Posterior cingulate gyrus (tissue), 11 donors: ENCODE measurements at places on chromosomes 12 and 14.

DNA sequence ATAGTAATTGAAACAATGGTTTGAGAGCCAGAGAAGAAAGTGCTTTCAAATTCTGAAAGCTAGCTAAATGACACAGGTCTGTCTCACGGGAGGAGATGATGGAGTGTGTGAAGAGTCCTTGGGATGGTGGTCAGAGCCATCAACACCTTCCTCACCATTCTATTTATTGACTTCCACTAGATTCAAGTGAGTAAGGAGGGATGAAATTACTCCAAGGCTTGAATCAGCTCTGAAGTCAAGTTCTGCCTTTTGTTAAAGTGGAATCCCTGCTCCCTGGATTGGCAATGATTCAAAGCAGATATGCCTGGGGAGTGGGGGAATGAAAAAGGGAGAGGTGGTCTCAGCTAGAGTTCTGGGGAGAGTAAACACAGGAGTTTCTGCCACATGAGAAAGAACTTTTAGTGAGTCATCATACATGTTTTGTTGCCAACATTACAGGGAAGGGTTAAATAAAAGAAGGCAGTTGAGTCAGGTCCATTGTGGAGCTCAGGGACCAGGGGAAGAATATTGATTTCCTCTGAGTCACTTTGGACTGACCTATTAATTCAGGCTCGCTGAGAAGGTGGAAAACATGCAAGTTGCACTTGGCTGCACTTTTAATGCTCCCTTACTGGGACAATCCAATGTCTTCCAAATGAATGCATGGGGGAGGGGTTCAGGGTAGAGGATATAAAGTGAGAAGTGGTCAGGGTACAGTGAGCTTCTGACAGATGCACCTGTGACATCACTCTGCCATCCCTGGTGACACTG is 142.7 kb downstream of the TBX5 start:
- DNase-seq, result no peak

GRCh38 chr12:53579545-53579955 is 46.6 kb downstream of the ATF7 start:
- no peak for DNase-seq

DNA sequence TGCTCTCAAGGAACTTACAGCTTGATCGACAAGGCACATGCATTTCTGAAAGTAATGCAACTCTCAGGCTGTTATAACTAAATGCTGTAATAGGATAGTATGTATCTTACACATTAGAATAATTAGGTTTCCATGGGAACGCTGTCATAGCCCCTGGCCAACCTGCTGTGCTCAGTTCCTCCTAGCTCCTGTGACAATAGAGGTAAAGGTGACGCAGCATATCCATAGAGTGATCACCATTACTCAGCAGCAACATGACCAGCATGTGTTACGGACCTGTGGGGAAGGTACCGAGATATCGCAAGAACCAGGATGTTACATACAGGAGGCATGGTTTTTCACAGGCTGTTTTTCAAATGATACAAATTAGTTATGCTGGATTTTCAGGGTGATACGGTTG is 150.7 kb downstream of the CAND1 start:
- DNase-seq, result no peak

DNA sequence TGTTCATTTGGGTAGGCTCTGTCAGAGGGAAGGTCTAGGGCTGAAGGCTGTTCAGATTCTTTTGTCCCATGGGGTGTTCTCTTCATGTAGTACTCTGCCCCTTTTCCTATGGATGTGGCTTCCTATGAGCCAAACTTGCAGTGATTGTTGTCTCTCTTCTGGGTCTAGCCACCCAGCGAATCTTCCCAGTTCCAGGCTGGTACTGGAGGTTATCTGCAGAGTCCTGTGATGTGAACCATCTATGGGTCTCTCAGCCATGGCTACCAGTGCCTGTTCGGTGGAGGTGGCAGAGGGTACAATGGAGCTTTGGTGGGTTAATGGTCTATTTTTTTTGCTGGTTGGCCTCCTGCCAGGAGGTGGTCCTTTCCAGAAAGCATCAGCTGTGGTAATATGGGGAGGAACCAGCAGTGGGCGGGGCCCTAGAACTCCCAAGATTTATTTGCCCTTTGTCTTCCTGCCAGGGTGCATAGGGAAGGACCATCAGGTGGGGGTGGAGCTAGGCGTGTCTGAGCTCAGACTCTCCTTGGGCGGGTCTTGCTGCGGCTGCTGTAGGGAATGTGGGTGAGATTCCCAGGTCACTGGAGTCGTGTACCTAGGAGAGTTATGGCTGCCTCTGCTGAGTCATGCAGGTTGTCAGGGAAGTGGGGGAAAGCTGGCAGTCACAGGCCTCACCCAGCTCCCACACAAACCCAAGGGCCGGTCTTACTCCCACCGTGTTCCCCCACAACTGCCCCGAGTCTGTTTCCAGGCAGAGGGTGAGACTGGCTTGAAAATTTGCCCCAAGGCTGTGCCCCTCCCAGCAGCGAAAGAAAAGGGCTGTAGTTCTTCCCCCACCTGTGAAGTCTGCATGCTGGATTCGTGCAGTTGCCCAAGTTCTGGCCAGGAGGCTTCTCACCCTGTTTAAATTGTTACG is 17.5 kb downstream of the MTRFR start:
- DNase-seq, result no peak

DNA sequence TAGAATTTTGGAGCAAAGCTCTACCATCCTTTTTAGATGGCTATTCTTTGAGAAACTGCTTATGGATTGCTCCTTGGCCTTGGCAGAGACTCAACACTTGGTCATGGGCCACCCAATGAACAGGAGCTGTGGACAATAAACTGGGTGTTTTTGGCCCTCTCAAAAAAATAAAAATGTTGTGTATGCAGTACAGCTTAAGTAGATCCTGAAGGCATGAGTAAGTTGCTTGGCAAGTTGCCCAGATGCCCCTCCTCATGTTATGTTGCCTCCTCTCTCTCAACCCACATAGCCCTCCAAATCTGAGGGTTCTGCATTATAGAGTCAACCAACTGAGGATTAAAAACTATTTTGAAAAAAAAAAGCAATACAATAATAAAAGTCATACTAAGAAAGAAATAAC is 124.9 kb downstream of the ATP23 start:
- DNase-seq, result no peak

DNA sequence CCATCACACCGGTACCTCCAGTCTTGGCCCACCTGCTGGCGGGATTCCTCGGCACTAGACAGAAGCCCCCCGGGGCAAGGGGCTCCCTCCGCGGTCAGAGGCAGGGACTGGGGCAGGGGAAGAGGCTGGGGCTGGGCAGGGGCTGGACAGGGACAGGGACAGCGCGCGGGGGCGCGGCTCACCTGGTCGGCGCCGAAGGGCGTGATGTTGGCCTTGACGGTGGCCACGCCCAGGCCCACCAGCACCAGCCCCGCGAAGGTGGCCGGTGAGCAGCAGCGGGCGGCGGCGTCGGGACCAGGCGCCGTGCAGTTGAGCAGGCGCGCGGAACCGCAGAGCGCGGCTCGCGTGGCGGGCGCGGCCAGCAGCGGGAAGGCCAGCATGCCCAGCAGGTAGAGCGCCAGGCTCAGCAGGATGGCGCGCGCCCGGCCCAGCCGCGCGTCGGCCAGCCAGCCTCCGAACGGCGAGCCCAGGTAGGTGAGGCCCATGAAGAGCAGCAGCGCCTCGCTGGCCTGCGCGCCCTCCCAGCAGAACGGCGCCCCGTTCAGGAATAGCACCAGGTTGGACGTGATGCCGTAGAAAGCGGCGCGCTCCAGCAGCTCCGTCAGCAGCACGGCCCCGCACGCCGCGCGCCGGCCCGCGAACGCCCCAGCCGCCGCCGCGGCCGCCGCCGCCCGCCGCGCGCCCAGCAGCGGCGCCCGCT is 392 bp downstream of the SLC15A4 start:
- no peak for DNase-seq

- DNase-seq, result peak; percentile 61
These were observed at the start of gene ERO1A for GRCh38 chr14:52695481-52696091. TSS of gene ERO1A (minus strand) at chr14:52695558. CDS start at chr14:52695481, 77 bp downstream.

DNA sequence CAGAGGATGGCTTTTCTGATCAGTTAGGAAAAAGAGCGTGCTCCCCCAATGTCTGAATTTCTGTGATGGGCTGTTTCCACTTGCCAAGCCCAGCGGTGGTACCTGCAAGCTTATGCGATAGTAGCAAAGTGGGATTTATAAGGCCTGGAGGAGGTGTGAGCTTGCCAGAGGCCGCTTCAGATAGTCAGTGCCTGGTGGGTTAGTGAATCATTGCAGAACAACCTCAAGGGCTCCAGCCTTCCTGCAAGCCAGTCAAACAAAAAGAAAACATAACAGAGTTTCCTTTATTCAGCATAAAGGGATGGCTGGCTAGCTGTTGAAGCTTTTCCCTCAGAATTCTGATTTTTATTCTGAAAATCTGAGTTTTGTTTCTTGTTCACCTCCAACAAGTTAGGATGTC is 7.6 kb upstream of the BMP4 start:
- no peak for DNase-seq

DNA sequence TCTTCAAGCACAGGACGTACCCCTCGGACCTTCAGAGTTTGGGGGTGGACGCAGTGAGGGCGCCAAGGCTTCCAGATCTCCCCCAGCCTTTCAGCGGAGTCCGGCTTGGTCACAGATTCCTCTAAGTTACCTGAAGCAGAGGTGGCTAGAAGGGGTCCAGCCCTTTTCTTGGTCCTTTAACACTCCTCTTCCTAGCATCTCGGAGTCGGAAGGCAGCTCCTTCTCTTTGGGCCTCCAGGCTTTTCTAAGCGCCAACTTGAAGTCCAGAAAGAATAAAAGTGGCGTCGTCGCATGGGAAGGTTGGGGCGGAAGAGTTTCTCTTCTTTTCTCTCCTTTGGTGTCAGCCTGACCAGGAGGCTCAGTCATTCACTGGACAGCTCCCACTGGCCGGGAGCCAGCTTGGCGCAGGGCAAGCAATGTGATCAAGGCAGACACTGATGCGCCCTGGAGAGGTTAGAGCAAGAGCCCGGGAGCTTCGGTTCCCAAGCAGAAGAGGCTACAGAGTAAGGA is 9.6 kb downstream of the OR6S1 start:
- DNase-seq, result no peak

GRCh38 chr12:65189028-65189718 is 19.8 kb downstream of the LEMD3 start:
- DNase-seq, result no peak

- no peak for DNase-seq
These were observed 170.9 kb downstream of the GRIP1 start for GRCh38 chr12:66508025-66508424.

DNA sequence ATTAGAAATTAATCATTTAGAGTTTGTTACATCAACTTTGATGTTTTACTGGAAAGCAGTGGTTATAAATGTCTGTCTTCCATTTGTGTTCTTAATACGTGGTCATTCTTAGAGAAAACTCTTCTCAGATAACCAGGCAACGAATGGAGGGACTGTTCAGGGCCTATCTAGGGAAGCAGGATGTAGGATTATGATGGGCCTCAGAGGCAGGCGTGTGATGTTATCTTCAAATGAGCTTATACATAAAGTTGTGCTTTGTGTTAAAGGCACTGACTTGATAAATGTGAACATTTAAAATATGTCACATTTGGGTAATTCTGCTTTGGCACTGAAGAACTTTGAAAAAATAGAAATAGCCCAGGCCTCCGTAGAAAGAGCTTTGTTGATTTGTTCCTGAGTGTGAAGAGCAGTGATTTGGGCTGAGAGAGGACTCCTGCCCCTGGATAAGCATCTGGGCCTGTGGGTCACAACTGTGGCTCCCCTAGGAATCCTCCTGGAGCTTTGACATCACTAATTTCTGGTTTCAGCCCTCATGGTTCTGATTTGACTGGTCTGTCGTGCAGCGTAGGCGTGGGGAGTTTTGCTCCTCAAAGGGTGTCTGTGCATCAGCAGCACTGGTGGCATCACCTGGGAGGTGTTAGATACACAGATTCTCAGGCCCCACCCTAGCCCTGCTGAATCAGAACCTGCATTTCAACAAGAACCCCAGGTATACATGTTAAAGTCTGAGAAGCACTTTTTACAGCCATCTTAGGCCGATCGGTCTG is 55.4 kb downstream of the SAMD4A start:
- no peak for DNase-seq

DNA sequence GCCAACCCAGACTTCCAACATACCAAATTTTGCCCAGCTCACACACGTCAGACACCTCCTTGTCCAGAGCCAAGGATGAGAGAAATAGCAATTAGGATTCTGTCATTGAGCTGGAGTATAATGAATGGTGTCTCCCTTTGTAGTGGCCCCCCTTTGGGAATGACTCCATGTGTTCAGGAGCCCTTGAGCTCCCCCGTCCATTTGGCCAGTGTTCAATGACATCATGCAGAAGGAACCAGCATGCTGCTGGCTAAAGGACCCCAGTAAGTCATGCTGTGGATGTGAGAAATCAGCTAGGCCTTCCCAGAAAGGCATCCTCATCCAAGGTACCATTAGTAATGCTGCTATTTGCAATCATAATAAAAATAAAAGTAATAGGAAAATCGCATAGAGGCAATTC is 158.8 kb upstream of the SRRM4 start:
- DNase-seq, result no peak

DNA sequence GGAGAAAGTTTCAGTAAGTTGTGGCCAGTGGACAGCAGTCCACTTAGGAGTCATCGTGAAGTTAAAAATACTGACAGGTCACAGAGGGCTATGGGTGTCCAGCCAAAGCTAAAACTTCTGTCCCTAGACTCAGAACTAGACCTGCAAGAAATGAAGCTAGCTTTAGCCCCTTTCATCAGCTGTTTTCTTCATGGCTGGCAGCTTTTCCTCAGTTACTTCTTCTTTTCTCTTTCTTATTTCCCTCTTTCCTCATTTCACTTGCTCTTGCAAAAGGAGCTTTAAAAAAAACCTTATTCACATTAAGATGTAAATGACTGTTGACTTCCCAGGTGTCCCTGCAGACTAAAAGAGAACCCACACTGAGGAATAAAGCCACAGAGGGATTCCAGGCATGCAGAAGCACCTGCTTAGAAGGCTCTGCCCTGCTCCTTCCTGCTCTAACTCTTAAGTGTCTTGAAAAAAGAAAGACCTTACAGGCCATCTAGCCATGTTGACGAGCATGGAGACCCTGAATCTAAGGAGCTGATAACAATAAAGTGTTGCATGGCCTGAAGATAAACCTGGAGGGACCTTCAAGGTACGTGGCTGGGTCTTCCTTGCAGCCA is 69.7 kb upstream of the CCND2 start:
- no peak for DNase-seq

GRCh38 chr12:8572507-8572906 is 31.8 kb upstream of the CLEC4E start:
- no peak for DNase-seq

GRCh38 chr12:31527083-31527482 is 63.9 kb downstream of the DENND5B start:
- DNase-seq, result no peak

DNA sequence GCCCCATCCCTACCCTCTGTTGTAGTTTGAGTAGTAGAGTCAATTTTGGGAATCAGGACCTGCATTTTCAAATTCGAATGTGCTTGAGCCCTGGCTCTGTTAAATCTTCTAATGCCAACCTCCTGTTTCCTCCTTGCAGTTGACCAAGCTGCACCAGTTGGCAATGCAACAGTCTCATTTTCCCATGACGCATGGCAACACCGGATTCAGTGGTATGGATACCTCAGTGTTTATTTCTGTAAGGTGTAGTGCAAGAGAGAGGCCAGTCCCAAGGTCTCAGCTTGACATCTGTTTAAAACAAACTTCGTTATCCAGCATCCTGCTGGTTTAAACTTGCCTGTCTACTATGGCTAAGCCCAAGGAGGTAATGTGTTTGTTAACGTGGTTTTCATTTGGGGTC is 15.2 kb downstream of the PCBP2 start:
- DNase-seq, result no peak
